ENCODE measurements at places on chromosomes 5 and 9.
A peak's percentile ranks its signal among the peaks of the same experiment; 100 is the strongest.

GRCh38 chr5:16453609-16454008, 12.0 kb downstream of the ZNF622 start:
- no peak for DNase-seq

DNA sequence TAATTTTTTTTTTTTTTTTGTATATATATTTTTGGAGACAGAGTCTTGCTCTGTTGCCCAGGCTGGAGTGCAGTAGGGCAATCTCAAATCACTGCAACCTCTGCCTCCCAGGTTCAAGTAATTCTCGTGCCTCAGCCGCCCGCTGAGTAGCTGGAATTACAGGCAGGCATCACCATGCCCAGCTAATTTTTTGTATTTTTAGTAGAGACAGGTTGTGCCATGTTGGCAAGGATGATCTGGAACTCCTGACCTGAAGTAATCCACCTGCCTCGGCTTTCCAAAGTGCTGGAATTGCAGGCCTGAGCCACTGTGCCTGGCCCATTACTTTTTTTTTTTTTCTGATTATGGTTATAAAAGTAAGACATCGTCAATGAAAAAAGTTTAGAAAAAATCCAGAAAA, 84.0 kb upstream of the LMNB1 start:
- DNase-seq: no peak

- no peak for DNase-seq
Measured at GRCh38 chr5:38515646-38516045, 40.8 kb downstream of the LIFR start.

GRCh38 chr5:107458322-107458721, 212.4 kb downstream of the EFNA5 start:
- DNase-seq: no peak

DNA sequence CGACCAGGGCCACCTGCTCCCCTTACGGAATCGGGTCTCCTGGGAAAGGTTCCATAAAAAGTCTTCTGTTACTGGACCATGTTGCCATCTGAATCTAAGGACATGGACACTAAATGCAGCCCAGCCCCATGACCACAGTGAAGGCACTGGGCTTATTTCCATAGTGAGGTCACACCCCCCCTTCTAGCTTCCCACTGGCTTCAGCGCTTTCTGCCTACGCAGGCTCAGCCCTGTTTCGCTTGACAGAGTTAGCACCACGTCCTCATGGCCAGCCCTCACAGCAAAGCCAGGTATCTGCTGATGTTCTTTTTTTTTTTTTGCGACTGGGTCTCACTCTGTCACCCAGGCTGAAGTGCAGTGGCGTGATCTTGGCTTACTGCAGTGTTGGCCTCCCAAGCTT, 14.1 kb downstream of the UCK1 start:
- DNase-seq: no peak

- DNase-seq: no peak
Measured at GRCh38 chr5:87886164-87886563, 382.5 kb downstream of the TMEM161B start.

DNA sequence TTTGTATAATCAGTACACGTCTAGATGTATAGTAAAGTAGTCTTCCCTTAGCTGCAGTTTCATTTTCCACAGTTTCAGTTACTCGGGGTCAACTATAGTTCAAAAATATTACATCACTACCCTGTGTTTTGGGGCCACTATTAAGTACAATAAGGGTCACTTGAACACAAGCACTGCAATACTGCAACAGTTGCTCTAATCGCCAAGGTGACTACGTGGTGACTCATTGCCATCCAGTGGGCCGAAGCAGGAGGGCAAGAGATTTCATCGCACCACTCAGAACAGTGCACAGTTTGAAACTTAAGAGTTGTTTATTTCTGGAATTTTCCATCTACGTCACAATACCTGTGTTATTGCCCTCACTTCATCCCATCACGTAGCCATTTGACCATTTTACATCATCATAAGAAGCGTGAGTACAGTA, at the start of gene ARL14EPL:
TSS of gene ARL14EPL (plus strand) at position 379 of the 424 bp plus-strand sequence. CDS start 18,994 bp downstream, outside the sequence.
- peak; percentile 1 for DNase-seq

DNA sequence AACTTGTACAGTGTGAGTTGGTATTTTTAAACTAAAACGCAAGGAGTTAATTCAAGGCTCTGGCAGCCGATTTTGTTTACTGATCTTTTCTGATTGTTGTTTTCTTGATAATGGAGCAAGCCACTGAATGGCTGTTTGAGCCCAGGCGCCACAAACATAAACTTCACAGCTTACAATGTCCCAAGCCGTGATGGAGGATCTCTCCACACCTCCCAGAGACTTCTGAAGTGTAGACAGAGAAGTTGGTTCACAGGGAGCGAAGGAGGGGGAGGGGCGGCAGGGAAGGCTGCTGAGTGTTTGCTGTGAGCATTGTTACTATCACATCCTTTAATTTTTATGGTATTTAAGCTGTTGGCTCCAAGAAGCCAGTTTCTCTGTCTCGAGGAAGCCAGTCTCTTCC, 14.7 kb downstream of the ISL1 start:
- DNase-seq: no peak

DNA sequence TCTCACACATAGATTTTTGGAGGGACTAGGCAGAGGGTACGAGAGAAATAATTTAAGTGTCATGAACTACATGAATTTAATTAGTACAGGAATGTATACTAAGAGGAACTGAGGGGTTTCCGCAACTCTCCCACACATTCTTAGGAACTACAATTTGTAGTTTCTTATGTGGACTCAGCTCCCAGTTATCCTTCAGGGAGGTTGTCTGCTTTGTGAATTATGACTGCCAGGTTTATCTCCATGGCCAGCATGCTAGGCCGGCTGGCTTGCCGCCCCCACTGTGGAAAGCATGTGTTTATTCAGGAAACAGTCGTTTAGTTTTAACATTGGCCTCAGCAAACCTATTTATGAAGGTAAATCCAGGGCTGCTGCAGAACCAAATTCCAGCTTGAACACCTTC, 415.0 kb downstream of the KCTD16 start:
- no peak for DNase-seq

DNA sequence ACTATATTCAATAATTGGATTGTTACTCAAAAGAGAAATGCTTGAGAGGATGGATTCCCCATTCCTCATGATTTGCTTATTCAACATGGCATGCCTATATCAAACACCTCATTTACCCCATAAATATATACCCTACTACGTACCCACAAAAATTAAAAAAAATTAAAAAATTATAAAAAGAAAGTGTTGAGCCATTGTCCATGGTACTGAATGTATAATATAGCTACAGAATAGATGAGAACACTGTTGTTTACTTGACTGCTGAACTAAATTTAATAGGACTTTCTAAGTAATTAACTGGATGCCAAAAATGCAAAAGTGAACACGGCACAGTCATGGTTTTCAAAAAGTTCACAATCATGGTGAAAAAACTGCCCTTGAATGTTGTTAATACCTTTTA, 725.8 kb downstream of the KCTD16 start:
- no peak for DNase-seq

DNA sequence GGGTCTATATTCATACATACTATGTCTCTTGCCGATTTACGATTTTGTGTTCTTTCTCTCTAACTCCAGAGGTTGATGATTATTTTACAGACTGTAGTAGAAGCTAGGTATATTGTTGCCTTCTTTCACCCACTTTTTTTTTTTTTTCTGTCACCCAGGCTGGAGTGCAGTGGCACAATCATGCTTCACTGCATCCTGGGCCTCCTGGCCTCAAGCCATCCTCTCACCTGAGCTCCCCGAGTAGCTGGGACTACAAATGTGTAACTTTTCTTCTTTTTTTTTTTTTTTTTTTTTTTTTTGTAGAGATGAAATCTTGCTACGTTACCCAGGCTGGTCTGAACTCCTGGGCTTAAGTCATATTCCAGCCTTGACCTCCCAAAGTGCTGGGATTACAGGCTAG, 96.2 kb downstream of the CHSY3 start:
- no peak for DNase-seq

GRCh38 chr9:1331546-1332038, 281.4 kb downstream of the DMRT2 start:
- no peak for DNase-seq

DNA sequence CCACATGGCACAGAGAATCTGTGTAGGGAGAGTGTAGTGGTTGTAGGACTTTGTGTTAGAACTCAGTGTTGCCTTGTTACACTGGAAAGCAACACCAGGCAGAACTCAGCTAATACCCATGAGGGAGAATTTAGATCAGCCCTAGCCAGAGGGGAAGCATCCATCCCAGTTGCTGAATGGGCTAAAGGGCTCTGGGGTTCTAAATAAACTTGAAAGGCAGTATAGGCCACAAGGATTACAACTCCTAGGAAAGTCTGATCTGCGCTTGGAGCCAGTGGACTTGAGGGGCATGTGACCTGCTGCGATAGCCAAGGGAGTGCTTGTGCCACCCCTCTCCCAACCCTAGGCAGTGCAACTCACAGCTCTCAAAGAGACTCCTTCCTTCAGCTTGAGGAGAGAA, 26.9 kb downstream of the PTGS1 start:
- no peak for DNase-seq

DNA sequence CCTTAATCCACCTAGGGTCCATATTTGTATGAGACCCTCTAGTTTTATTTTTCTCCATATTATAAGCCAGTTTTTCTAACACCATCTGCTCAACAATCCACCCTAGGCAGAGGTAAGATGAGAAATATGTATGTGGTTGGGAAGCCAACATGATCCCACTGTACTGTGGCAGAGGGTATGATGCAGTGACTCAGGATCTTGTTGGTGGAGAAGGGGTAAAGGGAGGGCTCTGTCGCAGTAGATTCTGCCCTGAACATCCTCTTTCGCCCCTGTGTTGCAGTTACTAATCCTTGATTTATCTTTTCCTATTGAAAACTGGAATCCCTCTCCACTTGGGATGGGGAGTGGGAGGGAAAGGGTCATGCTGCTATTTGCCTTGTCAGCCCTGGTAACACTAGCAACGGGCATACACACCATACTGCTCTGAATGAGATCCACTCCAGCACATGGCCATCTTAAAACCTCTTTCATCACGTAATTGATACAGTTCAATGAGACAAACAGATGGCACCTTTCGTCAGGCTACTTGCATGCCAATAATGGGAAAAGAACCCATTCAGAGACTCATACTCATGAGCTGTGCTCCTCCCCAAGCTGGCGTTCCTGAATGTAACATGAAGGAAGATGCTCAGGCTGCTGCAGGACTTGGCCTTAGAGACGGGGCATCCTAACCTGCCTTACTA, 63.0 kb downstream of the ADAMTS12 start:
- DNase-seq: no peak

DNA sequence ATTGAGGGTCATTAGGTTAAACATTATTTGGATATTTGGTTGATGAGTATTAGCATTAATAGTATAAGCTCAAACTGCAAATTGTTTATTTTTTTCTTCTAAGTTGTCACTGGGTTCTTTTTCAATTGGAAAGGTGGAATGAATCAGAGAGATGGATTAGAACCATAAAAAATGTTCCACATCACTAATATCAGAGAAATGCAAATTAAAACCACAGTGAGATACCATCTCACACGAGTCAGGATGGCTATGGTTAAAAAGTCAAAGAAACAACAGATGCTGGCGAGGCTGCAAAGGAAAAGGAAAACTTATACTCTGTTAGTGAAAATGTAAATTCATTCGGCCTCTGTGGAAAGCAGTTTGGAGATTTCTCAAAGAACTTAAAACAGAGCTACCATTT, 122.8 kb downstream of the CCDC192 start:
- no peak for DNase-seq

- no peak for DNase-seq
Measured at GRCh38 chr5:128192368-128192767, 108.8 kb downstream of the SLC12A2 start.

GRCh38 chr5:40034441-40034840, 609.7 kb upstream of the DAB2 start:
- no peak for DNase-seq

DNA sequence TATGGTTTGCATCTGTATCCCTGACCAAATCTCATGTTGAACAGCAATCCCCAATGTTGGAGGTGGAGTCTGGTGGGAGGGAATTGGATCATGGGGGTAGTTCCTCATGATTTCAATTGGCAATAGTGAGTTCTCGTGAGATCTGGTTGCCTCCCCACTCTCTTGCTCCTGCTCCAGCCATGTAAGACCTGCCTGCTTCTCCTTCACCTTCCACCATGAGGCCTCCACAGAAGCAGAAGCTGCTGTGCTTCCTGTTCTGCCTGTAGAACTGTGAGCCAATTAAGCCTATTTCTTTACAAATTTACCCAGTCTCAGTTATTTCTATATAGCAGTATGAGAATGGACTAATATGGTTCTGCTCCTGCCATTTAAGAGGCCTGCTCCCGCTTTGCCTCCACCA, 32.9 kb downstream of the SCAI start:
- DNase-seq: no peak

GRCh38 chr5:33685873-33686755, 205.7 kb downstream of the ADAMTS12 start:
- DNase-seq: no peak

GRCh38 chr9:134892221-134892620, 11.6 kb downstream of the FCN2 start:
- no peak for DNase-seq

- DNase-seq: no peak
Measured at GRCh38 chr5:78760366-78760765, 111.8 kb upstream of the LHFPL2 start.

DNA sequence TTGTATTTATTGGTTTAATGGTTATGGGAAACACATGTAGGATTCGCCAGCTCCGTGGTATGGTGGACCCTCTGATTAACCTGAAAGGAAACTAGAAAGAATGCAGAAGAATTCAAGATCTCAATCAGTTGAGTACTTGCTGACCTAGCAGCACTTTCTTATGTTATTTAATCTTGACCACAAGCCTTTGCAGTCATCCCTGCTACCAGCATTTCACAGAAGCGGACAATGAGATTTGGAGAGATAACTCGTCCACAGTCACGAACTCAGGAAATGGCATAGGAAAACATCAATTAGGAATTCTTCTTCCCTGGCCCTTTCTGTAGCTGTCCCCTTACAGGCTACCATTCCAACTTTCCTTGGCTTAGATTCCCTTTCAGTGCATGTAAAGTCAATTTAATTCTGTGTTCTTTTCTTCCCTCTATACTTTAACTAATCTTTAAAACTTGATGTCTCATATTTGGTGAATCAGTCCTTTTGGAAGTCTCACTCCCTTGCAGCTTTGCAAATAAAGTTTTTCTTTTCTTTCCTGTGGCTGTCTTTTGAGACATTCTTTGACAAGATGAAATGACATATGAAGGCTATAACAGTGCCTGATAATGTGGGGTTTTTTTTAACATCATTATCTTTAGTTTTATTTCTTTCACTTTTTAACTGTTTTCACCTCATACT, 1.3 kb upstream of the SLC44A1 start:
- DNase-seq: no peak

DNA sequence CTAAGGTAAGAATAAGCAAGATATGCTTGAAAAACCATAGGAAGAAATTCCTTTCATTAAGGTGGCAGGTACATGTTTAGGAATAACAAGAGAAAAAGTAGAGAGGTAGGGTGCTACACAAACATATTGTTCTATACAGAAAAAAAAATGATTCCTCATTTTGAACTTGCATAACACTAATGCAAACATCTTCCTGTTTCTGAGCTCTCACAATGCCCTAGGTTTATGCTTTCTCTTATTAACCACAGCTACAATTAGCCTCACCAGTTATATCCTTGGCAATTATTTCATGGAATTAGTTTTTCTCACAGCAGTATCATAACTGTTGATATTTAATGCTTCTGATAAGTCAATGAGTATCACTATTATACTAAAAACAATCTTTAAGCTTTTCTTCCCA, 20.7 kb downstream of the CEMIP2 start:
- no peak for DNase-seq

GRCh38 chr5:57216714-57217113, 42.9 kb downstream of the GPBP1 start:
- no peak for DNase-seq
